ENCODE measurements at places on chromosomes 6 and 20.
A peak's percentile ranks its signal among the peaks of the same experiment; 100 is the strongest.

- no peak for DNase-seq
These were observed 32.1 kb downstream of the BACH2 start for GRCh38 chr6:90264561-90264960.

DNA sequence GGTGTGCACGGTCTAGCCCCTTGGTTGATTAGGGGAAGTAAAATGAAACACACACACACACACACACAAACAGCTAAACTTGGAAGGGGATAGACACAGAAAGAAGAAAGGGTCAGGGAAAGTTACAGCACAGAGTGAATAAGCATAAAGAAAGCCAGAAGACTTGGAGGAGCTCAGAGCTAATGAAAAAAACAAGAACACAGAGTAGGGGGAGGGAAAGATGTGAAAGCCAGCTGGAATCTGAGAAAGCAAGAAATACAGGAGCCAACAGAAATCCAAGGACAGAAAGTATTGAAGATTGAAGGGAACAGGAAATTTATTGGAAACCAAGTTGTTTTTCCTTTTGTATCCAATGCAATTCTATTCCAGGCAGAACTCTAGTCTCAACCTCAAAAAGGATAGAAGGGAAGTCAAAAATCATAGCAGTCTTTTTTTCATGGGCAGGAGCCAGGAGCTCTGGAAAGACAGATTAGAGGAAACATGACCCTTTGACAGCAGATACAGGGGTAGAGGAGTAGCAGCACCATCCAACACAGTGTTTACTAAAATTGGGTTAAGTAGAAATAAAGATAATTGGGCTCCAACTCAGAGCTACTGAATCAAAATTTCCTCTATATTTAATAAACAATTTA is 10.1 kb downstream of the HMGCLL1 start:
- no peak for DNase-seq

DNA sequence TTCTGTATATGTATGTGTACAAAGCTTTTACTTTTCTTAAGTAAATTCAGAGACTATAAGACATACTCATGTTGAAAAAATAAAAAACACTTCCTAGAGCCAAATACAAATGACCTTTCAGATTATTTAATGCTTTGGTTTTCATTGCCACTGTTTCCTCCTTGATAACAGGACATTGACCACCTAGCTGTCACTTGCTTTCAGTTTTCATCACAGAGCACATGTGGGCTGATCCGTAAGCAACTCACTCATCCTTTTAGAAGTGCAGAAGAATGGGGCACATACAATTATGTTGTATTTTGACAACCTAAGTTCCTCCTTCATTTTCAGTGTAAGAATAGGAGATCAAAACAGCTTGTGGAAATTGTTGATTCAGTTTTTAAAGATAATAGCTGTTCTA is 6.2 kb downstream of the ZBTB2 start:
- DNase-seq = peak; percentile 60

DNA sequence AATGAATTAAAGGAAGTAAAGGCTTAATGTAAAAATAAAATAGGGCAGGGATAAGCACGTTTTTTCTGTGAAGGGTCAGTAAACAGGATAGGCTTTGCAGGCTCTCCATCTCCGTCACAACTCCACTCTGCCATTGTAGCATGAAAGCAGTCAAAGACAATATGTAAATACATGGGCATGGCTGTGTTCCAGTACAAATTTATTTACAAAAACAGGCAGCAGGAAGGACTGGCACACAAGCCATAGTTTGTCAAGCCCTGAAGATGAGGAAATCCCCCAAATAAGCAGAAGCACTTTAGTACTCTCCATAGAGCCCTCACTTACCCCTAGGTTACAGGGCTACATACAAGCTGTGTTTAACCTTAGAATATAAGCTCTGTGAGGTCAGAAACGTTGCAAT is 8.9 kb upstream of the FBXO9 start:
- no peak for DNase-seq

- DNase-seq = no peak
These were observed 60.8 kb upstream of the EPB41L1 start for GRCh38 chr20:36093804-36094145.

DNA sequence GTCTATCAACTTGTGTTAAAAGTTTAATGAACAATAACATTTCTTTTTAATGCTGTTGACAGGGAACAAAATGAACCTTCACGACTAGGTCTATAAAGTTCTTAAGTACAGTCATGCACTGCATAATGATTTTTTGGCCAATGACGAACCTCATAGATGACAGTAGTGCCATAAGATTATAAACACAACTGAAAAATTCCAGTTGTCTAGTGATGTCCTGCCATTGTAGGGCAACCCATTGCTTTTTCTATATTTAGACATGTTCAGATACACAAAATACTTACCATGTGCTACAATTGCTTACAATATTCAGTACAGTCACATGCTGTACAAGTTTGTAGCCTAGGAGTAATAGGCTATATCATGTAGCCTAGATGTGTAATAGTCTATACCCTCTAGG is 93.6 kb downstream of the SYNE1 start:
- DNase-seq = no peak

- DNase-seq = peak; percentile 88
These were observed at the start of gene CD40 for GRCh38 chr20:46117704-46118467. Gene CD40, plus strand, starts transcription at chr20:46118314. Its CDS starts 30 bp downstream, at chr20:46118344.

All from hematopoietic multipotent progenitor cell treated with erythropoietin and hydrocortisone succinate and interleukin-3 and kit ligand, for 6 days (in vitro differentiated cells).